ENCODE measurements at places on chromosomes 1 and 21.

DNA sequence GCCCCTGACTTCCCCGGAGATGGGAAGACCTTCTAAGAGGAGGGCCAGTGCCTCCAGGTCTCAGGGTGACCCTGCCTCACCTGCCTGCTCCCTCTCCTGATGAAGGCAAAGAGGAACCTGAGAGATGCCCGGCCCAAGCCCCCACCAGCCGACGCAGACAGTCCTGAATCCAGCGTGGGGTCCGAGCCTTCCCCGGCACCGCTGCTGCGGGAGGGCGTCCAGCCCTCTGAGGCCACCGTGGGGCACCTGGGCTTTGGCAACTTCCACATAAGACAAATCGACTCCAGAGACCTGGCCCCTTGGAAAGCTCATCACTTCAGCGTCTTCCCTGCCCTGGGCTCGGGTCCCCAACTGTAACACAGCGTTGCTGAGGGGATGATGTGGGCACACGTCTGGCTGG lies 122.2 kb downstream of the CASZ1 start:
- no peak for DNase-seq

GRCh38 chr1:53047737-53048736 lies 14.0 kb upstream of the PODN start:
- DNase-seq: no peak

GRCh38 chr21:31363720-31364119 lies 19.7 kb upstream of the TIAM1 start:
- DNase-seq: no peak

GRCh38 chr21:38968887-38969543 lies 163.3 kb downstream of the ETS2 start:
- DNase-seq: no peak

GRCh38 chr1:52707927-52708655 lies 9.9 kb upstream of the COA7 start:
- no peak for DNase-seq

Data from NCI-H1105 treated with DMSO at 0.1 percent for 48 hours (cell line).